ENCODE measurements at places on chromosomes 13 and 19. TPM values are rescaled to one million over a fixed set of nuclear protein-coding genes. Genes with fewer than 3 reads are reported as not detected.

GRCh38 chr13:110042253-110042950 is 256.0 kb upstream of the IRS2 start:
- no peak for DNase-seq

GRCh38 chr19:16599655-16600346 is 27.6 kb upstream of the SLC35E1 start:
- DNase-seq = no peak

DNA sequence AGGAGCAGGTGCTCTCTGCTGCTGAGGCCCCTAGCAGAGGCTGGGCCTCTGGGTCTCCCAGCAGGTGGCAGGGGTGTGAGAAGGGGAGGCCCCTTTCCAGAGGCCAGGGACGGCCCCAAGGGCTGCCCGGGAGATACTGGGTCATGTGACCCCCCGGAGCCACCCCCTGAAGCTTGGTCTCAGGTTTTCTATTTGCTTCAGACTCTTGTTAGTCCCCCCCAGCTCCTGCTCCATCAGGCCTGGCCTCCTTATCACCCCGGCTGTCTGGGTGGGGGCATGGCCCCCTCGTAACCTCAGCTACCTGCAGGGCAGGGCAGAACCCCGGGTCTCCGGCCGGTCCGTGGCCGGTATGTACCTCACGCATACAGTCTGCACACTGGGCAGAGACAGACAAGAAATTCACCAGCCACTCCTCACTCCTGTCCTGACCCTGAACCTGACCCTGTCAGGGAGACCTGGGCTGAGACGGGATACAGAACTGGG is 13.2 kb upstream of the TCF3 start:
- DNase-seq = no peak

DNA sequence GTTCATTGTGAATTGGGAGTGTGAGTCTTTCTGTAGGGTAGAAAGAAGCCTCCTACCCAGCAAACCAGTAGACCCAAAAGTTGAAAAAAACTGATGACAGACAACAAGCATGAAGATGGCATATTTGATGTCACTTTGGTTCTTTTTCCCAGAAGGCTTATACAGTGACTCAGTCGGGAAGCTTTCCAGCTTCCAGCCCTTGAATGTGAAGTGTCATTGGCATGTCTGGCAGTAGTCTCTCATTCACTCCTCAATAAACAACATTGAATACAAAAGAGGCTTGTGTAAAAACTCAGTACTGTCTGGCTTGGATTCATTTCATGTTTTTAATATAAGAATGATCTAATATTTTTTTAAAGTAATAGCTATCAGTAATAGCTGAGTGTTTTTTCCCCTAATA is 68.7 kb downstream of the IPO5 start:
- DNase-seq = no peak

DNA sequence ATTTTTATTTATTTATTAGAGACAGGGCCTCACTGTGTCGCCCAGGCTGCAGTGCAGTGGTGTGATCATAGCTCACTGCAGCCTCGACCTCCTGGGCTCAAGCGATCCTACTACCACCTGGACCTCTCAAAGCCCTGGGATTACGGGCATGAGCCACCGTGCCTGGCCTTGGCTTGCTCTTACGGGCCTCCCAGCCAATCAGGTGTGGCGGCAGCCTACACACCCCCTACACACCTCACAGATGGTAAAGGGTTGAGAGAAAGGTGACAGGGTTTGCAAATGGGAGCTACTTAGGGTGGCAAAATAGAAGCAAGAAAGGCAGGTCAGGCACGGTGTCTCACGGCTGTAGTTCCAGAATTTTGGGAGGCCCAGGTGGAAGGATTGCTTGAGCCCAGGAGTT is 1.0 kb upstream of the ZBTB32 start:
- DNase-seq = no peak

DNA sequence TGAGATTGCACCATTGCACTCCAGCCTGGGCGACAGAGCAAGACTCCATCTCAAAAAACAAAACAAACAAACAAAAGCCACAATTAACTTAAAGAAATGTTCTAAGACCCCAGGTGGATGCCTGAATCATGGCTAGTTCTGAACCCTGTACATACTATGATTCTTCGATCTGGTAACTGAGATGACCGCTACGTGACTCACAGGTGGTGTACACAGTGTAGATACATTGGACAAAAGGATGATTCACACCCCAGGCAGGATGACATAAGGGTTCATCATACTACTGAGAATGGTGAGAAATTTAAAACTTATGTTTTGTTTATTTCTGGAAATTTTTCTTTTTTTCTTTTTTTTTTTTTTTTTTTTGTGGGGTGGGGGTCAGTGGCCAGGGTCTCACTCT is 6.5 kb downstream of the ZNF426 start:
- no peak for DNase-seq

DNA sequence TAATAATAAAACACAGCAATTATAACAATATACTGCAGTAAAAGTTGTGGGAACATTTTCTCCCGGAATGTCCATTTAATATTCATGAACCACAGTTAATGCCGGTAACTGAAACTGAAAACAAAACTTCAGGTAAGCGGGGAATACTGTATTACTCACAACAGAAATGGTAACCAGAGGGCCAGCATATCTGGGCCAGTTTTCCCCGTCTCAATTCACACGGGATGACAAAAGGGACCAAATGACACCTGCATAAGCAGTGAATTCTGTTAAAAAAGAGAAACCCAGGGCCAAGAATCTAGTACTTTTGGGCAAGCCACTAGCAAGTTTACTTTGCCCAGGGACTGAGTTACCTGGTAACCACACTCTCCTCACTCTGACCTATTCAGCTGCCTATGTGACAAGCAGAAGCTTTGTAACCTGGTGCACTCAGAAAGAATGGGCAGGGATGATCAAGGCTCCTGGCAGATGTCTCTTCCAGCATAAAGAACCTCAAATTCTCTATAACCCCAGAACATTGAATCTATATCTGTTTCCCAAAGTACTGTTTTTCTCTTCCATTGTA is 1171.2 kb downstream of the DIAPH3 start:
- no peak for DNase-seq

- DNase-seq = no peak
These were observed 28.2 kb downstream of the CILP2 start for GRCh38 chr19:19566306-19566705.

DNA sequence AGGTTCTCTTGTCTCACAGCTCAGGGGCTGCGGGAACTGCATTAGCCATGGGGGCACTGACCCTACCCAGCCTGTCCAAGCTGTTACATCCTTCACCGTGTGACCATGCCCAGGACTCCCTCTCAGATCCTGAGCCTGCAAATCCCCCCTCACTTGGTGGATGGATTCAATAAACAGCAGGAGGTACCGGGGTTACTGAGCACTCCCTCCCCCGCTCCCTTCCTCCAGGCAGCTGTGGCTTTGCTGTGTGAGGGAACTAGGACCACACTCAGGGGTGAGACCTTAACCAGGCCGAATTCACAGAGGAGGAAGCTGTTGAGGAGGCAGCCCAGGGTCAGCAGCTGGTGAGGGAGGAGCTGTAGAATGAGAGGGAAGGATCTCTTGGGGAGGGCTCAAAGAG is 27.0 kb upstream of the CEACAM1 start:
- DNase-seq = no peak

GRCh38 chr13:36453516-36453915 is 21.2 kb downstream of the CCNA1 start:
- no peak for DNase-seq

GRCh38 chr13:99845161-99845874 is 126.2 kb downstream of the ZIC5 start:
- no peak for DNase-seq

- DNase-seq = no peak
These were observed at the start of gene RHPN2 for GRCh38 chr19:33064792-33065550. RHPN2 (minus strand) TSS chr19:33064888; CDS start chr19:33064852, 36 bp downstream.

DNA sequence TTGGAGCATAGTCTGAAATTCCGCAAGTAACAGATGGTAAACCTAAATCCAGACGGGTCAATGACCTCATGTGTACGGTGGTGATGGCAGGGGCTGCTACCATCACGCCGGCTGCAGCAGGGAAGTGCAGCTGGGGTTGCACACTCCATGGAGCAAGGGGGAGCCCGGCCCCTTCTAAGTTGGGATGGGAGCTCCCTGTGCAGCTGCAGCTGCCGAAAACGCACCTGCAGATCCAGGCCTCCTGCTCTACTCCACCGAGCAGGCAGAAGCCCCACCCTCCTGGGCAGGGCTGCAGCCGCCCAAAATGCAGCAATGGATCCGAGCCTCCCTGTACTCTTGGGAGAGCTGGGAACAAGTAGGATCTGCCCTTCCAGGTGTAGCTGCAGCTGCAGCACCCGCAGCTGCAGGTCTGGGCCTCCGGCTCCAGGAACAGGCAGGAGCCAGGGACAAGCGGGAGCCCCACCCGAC is 25.5 kb downstream of the KBTBD6 start:
- DNase-seq = no peak

- DNase-seq = no peak
These were observed 24.1 kb downstream of the HNRNPM start for GRCh38 chr19:8468761-8469373.

DNA sequence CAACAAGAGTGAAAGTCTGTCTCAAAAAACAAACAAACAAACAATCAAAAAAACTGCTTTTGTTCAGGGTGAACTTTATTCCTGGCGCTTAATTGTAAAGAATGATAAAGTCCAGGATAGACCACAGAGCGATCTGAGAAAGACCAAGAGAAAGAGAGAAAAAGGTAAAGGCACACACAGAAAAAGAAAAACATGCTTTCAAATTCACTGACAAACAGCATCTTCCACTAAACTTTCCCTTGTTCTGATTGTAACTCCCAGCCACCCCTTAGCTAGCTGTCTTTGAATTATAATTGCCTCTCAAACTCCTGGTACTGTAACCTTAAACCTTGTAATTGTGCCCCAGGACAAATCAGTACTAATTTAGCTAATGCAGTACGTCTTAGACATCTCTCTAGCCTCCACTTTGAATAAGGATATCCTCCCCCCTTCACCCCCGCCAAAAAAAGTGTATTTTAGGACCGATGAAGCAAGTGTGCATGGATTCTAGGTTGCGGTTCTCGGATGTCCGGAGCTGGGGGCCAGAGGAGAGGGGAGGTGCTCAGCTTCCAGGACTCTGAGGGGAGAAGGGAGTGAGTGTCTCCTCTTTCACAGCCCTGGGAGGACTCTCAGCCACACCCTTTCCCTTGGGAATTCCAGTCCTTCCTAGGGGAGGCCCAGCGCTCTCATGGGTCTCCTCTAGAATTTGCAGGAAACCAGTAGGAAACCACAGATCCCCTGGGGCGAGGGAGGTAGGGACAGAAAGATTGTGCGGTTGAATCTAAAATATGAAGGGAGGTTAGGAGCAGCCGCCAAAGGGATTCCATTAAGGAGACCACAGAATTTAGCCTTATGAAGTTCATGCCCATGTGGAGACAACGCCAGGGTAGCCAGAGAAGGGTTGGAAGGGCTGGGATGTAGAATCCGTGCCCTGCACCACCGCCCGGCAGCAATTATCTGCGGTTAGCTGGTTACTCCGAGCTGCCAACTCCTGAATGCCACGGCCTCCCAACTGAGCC is 19.7 kb downstream of the ZNF536 start:
- DNase-seq = no peak

GRCh38 chr19:48554385-48555091 is 2.6 kb downstream of the SULT2B1 start:
- no peak for DNase-seq

DNA sequence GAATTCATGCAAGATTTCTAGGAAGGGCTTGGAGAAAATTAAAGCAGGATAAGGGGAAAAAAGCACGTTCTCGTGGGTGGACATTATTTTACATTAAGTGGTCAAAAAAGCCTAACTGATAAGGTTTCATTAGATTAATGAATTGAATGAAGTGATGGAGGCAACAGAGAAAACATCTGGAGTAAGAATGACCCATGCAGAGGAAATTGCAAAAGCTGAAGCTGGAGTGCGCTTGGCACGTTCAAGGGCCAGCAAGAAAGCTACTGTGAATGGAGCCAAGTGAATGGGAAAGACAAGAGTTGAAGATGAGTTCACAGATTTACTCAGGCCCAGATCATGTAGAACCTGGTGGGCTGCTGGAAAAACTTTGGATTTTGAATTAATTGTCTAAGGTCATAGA is 777.9 kb downstream of the DACH1 start:
- no peak for DNase-seq

DNA sequence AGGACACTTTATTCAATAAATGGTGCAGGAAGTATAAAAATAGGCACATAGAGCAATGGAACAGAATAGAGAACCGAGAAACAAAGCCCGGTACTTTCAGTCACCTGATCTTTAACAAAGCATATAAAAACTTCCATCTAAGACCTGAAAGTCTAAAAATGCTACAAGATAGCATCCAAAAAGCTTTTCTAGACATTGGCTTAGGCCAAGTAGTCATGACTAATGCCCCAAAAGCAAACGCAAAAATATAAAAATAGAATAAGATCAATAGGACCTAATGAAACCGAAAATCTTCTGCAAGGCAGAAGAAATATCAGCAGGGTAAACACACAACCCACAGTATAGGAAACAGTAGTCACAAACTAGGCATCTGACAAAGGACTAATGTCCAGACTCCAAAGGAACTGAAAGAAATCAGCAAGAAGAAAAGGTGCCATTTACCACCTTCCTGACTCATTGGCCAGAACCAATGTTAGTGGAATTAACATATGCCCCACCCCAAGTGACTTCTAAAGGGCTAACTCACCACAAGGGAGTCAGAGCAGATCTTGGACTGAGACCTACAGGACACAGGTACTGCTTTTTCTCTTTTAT is 40.8 kb upstream of the CEACAM21 start:
- DNase-seq = no peak

DNA sequence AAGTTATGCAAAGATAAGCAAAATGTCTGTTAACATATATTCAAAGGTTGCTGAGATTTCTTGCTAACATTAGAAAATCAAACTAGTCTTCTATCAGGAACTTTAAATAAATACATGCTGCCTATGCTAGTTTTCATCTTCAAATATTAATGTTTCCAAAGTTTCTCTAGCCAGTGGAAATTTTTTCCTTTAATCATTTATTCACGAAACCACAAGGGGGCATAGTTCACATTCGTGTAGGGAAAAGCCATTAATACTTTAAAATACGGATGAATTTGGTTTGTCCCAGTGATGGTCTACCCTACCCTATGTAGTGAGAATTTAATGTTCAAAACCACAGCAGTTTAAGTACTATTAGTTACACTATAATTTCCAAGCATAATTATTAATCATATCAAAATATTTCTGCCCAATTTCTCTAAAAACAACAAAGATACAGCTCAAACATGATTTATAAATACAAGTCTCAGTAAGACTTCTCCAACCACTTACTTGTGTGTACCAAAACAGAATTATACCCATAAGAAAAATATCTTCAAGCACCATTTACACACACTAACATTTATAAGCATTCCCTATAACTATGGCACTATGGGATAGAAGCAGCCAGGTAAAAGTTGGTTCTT is 16.2 kb downstream of the NUFIP1 start:
- no peak for DNase-seq

- DNase-seq = no peak
These were observed 527.1 kb downstream of the UQCRFS1 start for GRCh38 chr19:28685802-28686201.

Gene NTN5
- not detected for total RNA-seq

Gene GRIN3B
- under 0.01 TPM for total RNA-seq

Gene ACTMAP
- 2.2 TPM for total RNA-seq

Gene MEIOSIN
- not detected for total RNA-seq

Gene ZNF57
- total RNA-seq = 2.7 TPM
